SJCRH30 (cell line): ENCODE measurements at places on chromosomes 4 and X.
A peak's percentile ranks its signal among the peaks of the same experiment; 100 is the strongest.

DNA sequence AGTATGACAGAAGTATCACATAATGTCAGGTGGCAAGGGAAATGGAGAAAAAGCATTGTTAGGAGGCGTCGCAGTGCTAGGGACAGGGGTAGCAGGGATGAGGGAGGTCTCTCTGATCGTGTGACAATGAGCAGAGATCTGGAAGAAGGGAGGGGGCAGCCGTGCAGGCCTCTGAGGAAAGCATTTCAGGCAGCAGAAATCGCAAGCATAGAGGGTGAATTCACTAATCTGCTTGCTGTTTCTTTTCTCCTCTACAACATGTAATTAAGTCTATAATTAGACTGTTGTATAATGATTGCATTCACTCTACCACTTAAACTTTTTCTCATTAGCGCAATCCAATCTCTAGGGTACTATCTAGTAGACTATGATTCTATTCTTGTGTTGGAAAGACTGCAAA, 9.1 kb downstream of the CYP4V2 start:
- no peak for DNase-seq

GRCh38 chr4:38309471-38309870, 349.3 kb downstream of the PTTG2 start:
- DNase-seq: no peak

GRCh38 chr4:30968926-30969325, 248.8 kb downstream of the PCDH7 start:
- DNase-seq: no peak

- DNase-seq: no peak
These were observed 16.1 kb upstream of the ATP8A1 start for GRCh38 chr4:42673082-42673425.

- no peak for DNase-seq
These were observed 97.7 kb downstream of the MAMLD1 start for GRCh38 chrX:150460781-150461180.

- DNase-seq: no peak
These were observed 150.6 kb upstream of the VCX3A start for GRCh38 chrX:6685489-6685888.

GRCh38 chrX:153829799-153830639, at the start of gene PDZD4:
Gene PDZD4 (minus strand): TSS chrX:153830544. CDS start chrX:153830298, 246 bp downstream.
- peak; percentile 5 for DNase-seq

DNA sequence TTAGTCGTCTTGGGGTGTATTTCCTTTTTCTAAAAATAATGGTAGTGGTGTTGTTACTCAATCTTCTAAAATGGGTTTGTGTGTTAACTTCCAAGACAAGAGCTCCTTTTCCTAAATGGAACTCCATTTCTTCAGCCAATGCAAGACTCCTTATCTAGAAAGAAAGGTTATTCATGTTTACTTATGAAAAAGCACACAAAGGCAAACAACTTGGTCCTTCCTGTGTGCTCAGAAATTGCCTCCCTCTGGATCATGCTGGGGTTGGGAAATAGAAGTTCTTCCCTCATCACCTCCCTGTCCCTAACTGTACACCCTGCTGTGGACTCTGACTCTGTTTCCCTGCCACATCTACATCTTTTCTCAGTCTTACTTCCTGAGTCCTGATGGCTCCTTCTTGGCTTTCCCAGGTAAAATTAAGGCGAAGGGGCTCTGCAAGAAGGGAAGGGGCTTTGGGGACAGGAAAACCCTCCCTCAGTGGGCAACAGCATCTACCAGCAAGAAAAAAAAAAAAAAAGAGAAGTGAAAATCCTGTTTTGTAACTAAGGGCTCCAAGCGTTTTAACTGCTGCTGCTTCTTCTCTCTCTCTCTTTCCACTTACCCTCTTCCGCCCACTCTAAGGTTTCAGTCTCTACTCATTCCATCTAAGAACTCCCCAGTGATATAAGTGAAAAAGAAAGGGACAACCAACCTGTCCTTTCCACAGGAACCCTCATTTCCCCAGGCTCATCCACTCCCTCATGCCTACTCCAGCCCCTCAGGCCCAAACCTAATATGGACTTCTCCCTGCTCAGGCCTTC, 19.8 kb upstream of the TASL start:
- DNase-seq: no peak

DNA sequence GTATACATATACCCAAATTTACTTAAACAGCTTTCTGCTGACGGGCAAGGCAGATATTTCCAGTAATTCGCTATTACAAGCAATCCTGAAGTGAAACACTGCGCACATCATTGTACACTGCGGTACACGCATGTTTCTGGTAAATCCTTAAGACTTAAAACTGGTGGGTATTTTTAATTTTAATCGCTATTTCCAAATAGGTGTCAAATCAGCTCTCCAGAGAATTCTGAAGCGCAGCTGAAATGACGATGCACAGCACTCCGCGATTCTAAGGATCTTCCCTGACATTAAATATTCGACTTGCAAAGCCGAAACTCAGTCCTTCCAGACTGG, 361 bp downstream of the TMEM128 start:
- no peak for DNase-seq

- no peak for DNase-seq
These were observed 47.9 kb downstream of the MAD2L1 start for GRCh38 chr4:120018786-120019185.

- peak; percentile 70 for DNase-seq
These were observed 13.0 kb downstream of the EXOC1 start for GRCh38 chr4:55866290-55866907.
